ENCODE measurements at places on chromosomes 3 and 15.

- peak overlapping the region; percentile 98 for H3K27ac ChIP-seq
- peaks cover 38% of the 10 kb centered on the region for H3K4me1 ChIP-seq
- no peaks in the 10 kb centered on the region for H3K27me3 ChIP-seq
- DNase-seq = no peak
Observed at GRCh38 chr15:52180196-52180835, 10.9 kb downstream of the GNB5 start.

DNA sequence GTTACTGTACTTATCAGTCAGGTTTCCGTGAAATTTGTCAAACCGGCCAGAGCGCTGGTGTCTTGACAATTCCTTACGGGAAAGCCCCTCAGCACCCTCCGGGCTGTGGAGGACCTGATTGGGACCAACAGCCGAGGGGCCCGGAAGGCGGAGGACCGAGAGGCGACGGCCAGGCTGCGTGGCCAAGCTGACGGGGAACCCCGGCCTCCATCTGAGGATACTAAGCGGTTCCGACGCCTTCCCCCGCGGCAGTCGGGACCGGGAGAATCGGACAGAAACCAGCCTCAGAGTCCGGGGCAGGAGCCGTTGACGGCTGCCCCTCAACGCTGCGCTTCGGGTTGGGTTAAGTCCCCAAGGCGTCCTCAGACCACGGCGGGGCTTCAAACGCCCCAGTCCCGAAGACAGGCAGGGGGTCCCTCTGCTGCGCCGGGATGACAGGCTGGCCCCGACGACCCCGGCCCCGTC, 499 bp downstream of the ALDH1A2 start:
- H3K27me3 ChIP-seq = peaks cover 15% of the 10 kb centered on the region
- H3K36me3 ChIP-seq = no peaks in the 10 kb centered on the region
- peaks cover 6% of the 10 kb centered on the region for H3K4me1 ChIP-seq
- DNase-seq = no peak
- H3K4me3 ChIP-seq = peak overlapping the region; percentile 5

- H3K4me3 ChIP-seq = no peak overlapping the region
- H3K27me3 ChIP-seq = no peaks in the 10 kb centered on the region
- peaks cover 13% of the 10 kb centered on the region for H3K36me3 ChIP-seq
- peak overlapping the region; percentile 10 for H3K27ac ChIP-seq
Observed at GRCh38 chr3:169998668-169999131, 32.1 kb downstream of the SEC62 start.

DNA sequence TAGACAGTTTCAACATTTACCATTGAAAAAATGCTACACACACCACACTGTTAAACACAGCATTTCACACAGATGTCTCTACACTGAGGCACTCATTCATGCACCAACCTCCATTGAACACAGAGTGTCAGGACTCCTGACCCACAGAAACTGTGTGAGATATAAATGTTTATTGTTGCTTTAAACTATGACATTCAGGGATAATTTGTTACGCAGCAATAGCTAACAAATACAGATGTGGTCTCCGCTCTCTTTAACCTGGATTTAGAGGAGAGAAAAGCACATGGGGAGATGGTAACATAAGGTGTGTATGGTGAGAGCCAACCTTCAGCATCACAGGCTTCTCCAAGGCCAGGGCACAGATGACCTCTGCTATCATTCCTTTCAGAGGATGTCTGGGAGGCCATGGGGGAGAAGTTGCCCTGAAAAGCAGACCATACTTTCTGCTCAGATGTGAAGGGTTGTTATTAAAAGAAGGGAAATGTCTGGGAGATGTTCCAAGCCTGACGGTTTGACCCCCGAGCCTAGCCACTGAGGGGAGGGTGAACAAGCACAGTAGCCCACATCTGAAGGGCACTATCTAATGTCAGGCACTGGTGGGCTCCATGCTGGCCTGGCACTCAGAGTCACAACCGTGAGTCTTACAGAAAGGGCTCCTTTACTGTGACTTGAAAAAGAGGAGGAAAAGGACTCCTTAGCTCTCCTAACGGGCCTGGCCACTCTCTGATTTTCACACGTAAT, 284.5 kb upstream of the TLE3 start:
- no peaks in the 10 kb centered on the region for H3K27me3 ChIP-seq
- peaks cover 7% of the 10 kb centered on the region for H3K4me1 ChIP-seq
- no peak overlapping the region for H3K4me3 ChIP-seq
- no peak overlapping the region for H3K27ac ChIP-seq

- no peak for DNase-seq
- no peaks in the 10 kb centered on the region for H3K27me3 ChIP-seq
- H3K27ac ChIP-seq = peak overlapping the region; percentile 39
- no peaks in the 10 kb centered on the region for H3K36me3 ChIP-seq
Observed at GRCh38 chr3:5036858-5037257, 57.6 kb downstream of the BHLHE40 start.

DNA sequence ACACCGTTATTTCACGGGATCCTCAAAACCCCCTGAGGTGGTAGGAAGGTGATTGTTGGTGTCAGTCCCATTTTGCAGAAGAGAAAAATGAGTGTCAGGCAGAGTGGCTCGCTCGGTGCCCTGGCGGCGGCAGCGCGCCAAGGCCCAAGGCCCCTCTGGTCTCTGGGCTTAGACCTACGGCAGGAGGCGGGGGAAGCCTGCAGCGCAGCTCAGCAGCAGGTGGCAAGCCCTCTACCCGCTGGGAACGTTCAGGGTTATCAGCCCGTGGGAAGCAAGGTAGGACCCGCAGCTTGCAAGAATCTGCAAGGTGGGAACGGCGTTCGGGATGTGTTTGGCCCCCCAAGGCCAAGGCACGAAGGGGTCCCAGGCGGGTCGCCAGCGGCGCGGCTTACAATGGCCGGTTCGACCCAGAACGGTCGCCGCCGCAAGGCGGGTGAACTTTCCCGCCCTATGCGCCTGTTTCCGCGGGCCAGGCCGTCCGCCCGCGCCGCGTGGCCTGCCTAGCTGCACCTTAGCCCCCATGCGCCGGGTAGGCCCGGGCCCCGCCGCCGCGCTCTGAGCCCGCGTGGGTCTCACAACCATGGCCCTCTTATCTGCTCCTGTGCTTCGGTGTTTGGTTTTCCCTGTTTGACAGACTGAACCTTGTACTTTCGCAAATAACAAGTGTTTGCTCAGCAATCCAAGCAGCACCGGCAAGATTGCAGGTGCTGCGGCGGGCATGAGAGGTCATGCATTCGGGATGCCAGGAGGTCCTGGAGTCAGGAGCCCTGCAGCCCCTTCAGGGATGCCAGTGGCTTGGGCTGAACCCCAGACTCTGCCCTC, 39.7 kb downstream of the CCNL1 start:
- H3K27ac ChIP-seq = no peak overlapping the region
- no peak overlapping the region for H3K4me3 ChIP-seq
- no peak for DNase-seq
- no peaks in the 10 kb centered on the region for H3K36me3 ChIP-seq
- no peaks in the 10 kb centered on the region for H3K4me1 ChIP-seq
